Activated T-cell treated with anti-CD3 and anti-CD28 coated beads, Interleukin-2, amount 50 U/mL, for 72 hours (primary cell): ENCODE measurements at places on chromosomes 6 and 20.

- no peak for DNase-seq
These were observed 87.0 kb upstream of the MAN1A1 start for GRCh38 chr6:119436583-119436982.

GRCh38 chr20:53692465-53693067 is 98.9 kb upstream of the ZNF217 start:
- no peak for DNase-seq

DNA sequence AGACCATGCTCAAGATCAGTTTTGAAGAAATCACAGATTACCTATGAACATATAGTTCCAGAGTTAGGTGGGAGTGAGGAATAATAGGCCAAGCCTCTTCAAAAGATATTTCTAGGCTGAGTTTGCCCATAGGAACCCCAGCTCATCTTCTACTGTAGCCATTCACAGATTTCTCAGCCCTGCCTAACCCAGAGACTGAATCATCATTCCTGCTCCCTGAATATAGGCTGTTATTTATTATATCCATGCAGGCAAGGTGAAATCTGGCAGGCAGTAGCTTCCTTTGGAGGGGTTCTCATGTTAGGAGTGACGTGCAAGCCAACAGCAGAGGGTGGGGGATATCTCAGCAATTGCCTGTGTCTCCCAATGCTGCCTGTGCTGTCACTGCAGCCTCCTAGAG is 25.6 kb upstream of the ADGRF4 start:
- DNase-seq, result no peak

DNA sequence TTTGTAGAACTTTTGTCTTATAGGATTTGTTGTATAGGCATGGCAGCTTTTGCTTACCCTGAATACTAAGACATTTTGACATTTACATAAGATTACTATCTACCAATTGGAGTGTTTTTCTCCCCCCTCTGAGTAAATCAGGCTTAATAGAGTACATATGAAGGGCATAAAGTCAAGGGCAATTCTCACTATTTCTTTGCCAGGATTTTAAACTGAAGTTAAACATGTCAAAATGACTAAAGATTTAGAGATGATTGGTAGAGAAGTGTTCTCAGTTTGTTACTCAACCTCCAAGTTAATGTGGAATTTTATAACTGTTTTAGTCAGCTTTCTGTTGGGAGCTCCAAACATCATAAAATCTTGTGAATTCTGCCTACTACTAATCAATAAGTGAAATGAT is 157.8 kb downstream of the CDKAL1 start:
- no peak for DNase-seq

DNA sequence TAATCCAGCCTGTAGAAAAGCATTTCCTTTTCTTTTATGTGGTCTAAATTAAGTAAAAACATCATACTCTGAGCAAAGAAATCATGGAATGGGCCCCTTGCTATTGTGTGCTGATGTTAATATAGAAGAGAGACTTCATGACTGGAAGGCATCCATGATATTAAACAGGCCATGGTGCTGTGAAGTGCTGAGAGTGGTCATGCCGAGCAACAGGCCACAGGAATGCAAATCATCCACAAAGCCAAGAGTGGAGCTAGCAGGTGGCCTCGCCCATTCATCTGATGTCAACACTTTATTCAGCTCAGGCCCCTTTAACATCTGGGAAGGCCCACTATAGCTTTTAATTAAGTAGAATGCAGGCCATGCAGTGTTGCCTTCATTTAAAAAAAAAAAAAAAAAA is 115.2 kb upstream of the HMGCLL1 start:
- DNase-seq, result no peak

GRCh38 chr20:14860410-14860814 is 523.0 kb upstream of the FLRT3 start:
- DNase-seq, result no peak

- DNase-seq, result no peak
These were observed 22.4 kb upstream of the SERINC3 start for GRCh38 chr20:44544263-44544662.

DNA sequence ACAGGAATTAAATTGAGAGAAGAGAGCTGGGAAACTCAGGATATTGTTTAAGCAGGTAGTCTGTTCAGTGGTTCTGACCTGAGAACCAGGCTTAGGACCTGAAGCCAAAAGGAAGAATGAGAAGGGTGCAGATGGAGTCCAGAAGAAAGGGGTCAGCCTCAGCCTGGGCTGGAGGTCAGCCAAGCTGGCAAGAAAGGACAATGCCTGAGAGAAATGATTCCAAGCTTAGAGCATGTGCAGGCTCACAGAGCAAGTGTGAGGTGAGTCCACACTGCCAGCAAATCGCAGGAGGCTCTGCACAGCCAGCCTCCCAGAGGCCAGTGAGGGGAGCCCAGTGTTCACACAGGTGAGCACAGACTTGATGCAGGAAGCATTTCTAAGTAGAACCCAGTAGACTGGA is 47.3 kb downstream of the DAAM2 start:
- DNase-seq, result no peak
